CD8-positive, alpha-beta memory T cell (primary cell): ENCODE measurements at places on chromosomes 4 and X. TPM values are rescaled to one million over a fixed set of nuclear protein-coding genes. Genes with fewer than 3 reads are reported as not detected.

DNA sequence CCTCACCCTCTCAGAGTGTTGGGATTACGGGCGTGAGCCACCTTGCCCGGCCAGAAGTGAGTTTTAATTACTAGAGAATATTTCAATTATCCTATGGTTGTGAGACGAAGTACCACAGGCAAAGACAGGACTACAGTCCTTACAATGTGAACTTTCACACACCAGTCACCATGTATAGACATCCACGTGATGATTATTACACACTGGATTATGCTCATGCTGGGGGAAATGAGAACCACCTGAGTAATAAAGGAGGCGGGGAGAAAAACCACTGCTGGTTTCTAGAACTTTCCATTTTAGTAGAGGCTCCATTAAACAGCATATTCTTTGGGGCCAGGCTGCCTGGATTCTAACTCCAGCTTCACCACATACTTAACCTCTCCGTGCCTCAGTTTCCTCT is 42.5 kb upstream of the TLR2 start:
- DNase-seq = no peak
- H3K4me1 ChIP-seq = no peaks in the 10 kb centered on the region
- no peaks in the 10 kb centered on the region for H3K36me3 ChIP-seq
- H3K27ac ChIP-seq = no peak overlapping the region
- no peak overlapping the region for H3K4me3 ChIP-seq

- H3K4me3 ChIP-seq = no peak overlapping the region
- no peaks in the 10 kb centered on the region for H3K4me1 ChIP-seq
- peaks cover 8% of the 10 kb centered on the region for H3K27me3 ChIP-seq
Observed at GRCh38 chr4:105670684-105671083, 37.8 kb downstream of the INTS12 start.

GRCh38 chrX:133325422-133325821 is 89.9 kb downstream of the GPC4 start:
- DNase-seq = no peak
- no peak overlapping the region for H3K4me3 ChIP-seq

DNA sequence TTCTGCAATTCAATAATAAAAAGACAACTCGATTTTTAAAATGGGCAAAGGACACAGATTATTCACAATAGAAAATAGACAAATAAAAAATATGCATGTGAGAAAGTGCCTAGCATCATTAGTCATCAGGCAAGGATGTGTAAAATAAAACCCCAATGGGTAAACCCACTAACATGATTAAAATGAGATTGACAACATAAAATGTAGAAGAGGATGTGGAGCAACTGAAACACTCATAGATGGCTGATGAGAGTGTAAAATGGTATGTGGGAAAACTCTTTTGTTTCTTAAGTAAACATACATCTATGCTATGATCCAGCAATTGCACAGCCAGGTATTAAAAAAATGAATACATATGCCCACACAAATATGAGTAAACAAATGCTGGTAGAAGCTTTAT is 177.6 kb downstream of the IQCM start:
- DNase-seq = no peak
- H3K27me3 ChIP-seq = no peaks in the 10 kb centered on the region

DNA sequence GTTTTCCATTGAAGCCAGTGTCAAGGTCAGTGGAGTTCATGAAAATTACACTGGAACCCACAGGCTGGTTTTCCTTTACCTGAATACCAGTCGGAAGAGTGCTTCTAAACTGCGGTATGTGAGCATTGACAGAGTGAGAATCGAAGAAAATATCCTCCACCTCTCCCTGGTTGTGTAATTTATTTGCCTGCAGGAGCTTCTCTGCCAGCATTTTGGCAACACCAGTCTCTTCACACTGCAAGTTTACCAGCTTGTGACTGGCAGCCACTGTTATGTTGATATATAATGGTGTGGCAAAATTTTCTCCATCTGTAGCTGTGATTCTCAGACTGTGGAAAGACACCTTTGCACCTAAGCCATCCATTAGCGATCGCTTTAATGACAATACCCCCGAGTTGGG is 16.1 kb downstream of the FAT1 start:
- no peak for DNase-seq
- H3K27me3 ChIP-seq = no peaks in the 10 kb centered on the region
- no peaks in the 10 kb centered on the region for H3K4me1 ChIP-seq
- no peaks in the 10 kb centered on the region for H3K36me3 ChIP-seq
- no peak overlapping the region for H3K27ac ChIP-seq
- no peak overlapping the region for H3K4me3 ChIP-seq

NCAPG gene
- 52.1 TPM for total RNA-seq

DNA sequence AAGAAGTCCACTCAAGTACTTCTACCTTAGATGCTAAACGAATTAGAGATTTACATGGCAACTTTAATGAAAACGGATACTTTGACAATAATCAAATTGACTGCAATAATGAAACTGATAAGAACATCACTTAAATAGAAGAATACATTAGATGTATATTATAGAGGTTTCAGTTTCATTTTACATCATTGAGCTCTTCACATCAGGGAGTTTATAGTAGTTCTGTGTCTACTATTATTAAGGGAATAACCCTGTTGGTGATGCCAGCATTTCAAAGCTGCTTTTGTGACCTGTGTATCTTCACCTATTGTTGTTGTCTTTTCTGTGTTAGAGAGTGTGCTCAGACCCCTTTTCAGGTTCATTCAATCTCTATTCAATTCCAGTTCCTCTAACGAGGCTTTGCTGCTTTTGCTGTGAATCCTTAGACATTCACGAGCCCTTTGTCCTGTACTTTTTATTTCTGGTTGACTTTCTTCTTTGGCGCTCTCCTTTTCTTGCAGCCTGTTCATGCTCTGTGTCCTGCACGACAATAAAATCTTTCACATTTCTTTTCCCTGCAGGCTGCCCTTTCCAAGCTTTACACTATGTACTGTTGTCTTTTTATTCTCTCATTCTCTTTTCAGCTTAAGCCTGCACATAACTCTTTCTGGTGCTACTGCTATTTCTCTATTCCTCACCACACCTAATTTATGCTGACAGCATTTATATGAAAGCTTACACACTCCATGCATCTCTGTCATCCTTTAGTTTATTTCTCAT is 232.1 kb downstream of the CPE start:
- H3K27ac ChIP-seq = no peak overlapping the region
- DNase-seq = no peak
- no peaks in the 10 kb centered on the region for H3K36me3 ChIP-seq

DNA sequence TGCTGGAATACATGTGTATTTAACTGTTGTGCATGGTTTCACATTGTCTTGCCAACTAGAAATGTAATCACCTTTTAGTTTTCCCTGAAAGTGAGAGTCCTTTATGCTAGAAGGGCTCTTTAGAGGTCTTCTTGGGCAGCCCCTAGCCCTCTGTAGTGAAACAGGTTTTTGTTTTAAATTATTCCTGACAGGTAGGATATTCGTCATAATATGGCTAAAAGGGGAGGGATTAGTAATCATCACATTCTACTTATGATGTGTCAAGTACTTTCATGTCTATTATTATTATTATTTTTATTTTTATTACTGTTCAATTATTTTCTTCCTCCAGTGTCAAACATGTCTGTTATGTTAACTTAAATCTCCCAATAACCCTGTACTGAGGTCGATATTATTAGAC is 35.5 kb downstream of the MSN start:
- H3K36me3 ChIP-seq = no peaks in the 10 kb centered on the region
- no peak for DNase-seq
- no peak overlapping the region for H3K4me3 ChIP-seq
- peaks cover 91% of the 10 kb centered on the region for H3K4me1 ChIP-seq
- no peaks in the 10 kb centered on the region for H3K27me3 ChIP-seq

GRCh38 chr4:42871671-42872290 is 20.7 kb upstream of the GRXCR1 start:
- no peaks in the 10 kb centered on the region for H3K36me3 ChIP-seq
- H3K27ac ChIP-seq = no peak overlapping the region
- no peaks in the 10 kb centered on the region for H3K4me1 ChIP-seq
- H3K27me3 ChIP-seq = no peaks in the 10 kb centered on the region
- no peak overlapping the region for H3K4me3 ChIP-seq

GRCh38 chr4:2931512-2932301 is 31.5 kb downstream of the NOP14 start:
- H3K27me3 ChIP-seq = no peaks in the 10 kb centered on the region
- peak; percentile 63 for DNase-seq
- peak overlapping the region; percentile 59 for H3K27ac ChIP-seq
- H3K36me3 ChIP-seq = peaks cover 23% of the 10 kb centered on the region

EPGN gene
- total RNA-seq = not detected

XAGE2 gene
- not detected for total RNA-seq

GRCh38 chrX:24184018-24184417 is 34.5 kb downstream of the ZFX start:
- no peaks in the 10 kb centered on the region for H3K27me3 ChIP-seq
- H3K27ac ChIP-seq = no peak overlapping the region
- DNase-seq = no peak
- peaks cover 4% of the 10 kb centered on the region for H3K36me3 ChIP-seq
- H3K4me3 ChIP-seq = no peak overlapping the region

GRCh38 chrX:53882331-53882730 is 161.9 kb downstream of the PHF8 start:
- no peaks in the 10 kb centered on the region for H3K27me3 ChIP-seq
- H3K36me3 ChIP-seq = no peaks in the 10 kb centered on the region

GRCh38 chr4:87274803-87275202 is 47.9 kb downstream of the HSD17B13 start:
- no peak overlapping the region for H3K4me3 ChIP-seq
- no peaks in the 10 kb centered on the region for H3K4me1 ChIP-seq
- H3K36me3 ChIP-seq = no peaks in the 10 kb centered on the region
- no peak for DNase-seq
- no peak overlapping the region for H3K27ac ChIP-seq
- no peaks in the 10 kb centered on the region for H3K27me3 ChIP-seq

UBA6 gene
- 69.6 TPM for total RNA-seq

DNA sequence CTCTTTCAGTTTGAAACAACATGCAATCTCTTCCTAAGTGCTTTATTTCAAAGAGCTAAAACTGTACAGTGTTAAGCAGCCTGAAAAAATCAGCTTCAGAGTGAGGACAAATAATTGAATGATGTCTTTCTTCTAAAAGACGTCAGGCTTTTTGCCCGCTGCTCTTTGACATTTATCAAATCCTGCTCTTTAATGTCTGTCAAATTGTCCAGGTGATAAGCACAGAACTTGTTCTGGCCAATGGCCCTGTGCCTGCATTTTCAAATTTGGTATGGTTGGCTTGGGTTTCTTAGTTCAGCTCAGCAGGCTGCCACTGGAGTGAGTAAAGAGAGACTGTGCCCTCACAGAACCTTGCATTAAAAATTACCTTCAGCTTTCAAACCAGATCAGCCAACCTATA is 712.9 kb upstream of the LCORL start:
- H3K36me3 ChIP-seq = no peaks in the 10 kb centered on the region
- H3K27ac ChIP-seq = no peak overlapping the region
- H3K4me1 ChIP-seq = no peaks in the 10 kb centered on the region
- DNase-seq = no peak
- no peaks in the 10 kb centered on the region for H3K27me3 ChIP-seq
- no peak overlapping the region for H3K4me3 ChIP-seq

DNA sequence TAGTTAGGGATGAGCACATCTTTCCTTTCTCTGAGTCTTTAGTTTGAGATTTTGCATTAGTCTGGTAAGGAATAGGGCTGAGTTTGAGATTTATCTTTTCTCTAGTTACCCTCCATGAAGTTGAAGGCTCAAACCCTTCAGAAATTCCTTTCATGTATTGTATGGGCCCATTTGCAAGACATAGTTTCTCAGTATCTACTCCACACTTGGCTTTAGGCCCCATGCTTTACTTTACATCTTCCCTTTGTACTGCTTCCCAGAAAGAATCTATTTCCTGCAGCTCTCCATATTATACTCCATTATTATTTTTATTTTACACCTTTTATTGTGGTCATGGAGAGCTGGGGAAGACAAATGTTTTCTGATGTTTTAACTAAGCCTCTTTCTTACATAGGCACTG is 1038.2 kb downstream of the TECRL start:
- no peaks in the 10 kb centered on the region for H3K4me1 ChIP-seq
- no peak overlapping the region for H3K4me3 ChIP-seq
- no peaks in the 10 kb centered on the region for H3K36me3 ChIP-seq
- DNase-seq = no peak
- H3K27me3 ChIP-seq = no peaks in the 10 kb centered on the region

DNA sequence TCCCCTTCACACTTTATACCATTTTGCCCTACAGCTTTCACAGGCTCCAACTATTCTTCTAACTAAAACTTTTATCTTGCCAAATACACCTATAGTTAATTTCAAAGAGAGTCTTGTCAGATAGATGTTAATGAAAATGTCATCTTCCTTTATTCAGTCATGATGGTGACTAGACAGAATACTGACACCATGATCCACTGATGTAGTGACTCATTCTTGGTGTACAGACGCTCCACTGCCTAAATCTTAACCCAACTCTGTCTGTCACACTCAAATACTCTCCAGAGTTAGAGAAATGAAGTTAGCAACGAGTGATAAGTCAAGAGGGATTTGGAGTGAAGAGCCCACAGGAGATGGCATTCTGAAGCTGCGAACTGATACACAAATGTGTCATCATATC is 32.1 kb upstream of the HDAC8 start:
- no peak for DNase-seq
- no peaks in the 10 kb centered on the region for H3K36me3 ChIP-seq
- H3K27me3 ChIP-seq = no peaks in the 10 kb centered on the region

XAGE1A gene
- not detected for total RNA-seq

DNA sequence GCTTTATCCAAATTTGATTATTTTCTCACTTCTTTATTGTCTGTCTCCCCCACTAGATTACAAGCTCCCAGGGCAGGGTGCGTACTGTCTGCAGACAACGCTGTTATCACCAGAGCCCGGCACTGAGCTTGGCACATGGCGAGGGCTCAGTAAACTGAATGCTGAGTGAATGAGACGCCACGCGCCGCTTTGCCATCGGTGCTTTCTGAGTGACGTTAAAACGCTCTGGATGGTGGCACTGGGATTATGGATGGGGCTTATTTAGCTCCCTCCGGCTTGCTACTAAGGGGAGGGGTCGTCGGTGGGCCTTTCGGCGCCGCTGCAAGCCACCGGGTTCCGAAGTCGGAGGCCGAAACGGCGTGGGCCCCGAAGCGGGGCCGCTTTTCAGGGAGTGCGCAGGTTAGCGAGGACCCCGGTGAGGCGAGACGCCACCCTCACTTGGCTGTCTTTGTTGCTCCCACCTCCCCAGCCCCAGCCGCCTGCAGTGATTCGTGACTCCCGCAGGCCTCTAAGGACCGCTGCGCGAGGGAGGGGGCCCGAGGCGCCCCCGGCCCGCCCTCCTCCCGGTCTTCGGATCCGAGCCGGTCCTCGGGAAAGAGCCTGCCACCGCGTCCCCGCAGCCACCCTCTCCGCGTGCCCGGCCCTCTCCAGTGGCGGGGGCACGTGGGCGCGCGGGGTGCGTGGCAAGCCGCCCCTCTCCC is 569 bp upstream of the FHL1 start:
- peaks cover 21% of the 10 kb centered on the region for H3K4me1 ChIP-seq
- no peaks in the 10 kb centered on the region for H3K27me3 ChIP-seq
- H3K4me3 ChIP-seq = peak overlapping the region; percentile 56
- H3K27ac ChIP-seq = no peak overlapping the region
- peak; percentile 49 for DNase-seq
